Occipital lobe (tissue), 3 donors: ENCODE measurements at places on chromosomes 16 and 17.

DNA sequence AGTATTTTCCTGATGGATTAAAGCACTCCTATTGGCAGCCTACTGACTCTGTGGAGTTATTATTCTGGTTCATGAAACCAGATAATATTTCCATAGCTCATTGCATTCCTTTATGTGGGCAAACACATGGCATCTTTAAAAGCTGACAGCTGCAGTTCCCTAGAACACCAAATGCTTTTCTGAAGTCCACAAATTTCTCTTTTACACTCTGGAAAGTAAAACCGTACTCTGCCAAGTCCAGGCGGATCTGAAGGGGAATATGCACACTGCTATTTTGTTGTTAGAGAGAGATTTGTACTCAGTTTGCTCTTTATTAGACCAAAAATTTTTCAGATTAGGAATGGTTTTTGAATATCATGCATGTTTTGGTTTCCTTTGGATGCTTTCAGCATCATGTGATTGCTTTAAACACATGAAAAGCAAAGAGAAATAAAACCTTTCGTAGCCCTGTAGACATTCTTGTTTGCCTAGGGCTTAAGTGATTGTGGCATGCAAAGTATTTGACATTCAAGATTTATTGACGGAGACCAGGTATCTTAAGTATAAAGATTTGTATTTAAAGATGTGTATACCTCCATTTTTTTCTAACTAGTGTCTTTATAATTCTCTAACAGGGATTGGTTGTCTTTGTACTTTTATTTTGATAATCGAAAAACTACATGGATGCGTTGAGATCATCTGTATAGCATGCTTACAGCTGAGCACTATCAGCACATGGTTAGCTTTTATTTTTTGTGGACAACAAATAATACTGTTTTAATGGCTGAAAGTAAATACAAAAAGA lies 19.5 kb downstream of the SEC14L1 start:
- no peak for DNase-seq

GRCh38 chr17:38434178-38434665 lies 6.0 kb downstream of the ARHGAP23 start:
- DNase-seq = peak; percentile 33

DNA sequence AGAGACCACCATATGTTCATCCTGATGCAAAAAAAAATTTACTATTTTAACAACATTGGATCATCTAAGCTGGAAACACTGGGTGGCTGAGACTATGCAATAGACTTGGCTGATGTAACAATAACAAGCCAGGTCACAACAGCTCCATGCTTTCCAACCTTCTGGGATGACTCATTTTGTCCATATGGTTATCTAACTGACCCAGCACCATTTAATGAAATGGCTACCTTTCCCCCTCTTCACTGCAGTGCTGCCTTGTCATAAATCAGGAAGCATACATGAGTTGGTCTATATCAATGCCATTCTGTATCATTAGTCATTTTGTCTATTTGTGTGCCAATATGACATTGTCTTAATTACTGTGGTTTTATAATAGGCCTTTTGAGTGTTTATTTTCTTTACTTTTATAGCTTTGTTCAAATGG lies 217.6 kb upstream of the KCNJ16 start:
- no peak for DNase-seq

DNA sequence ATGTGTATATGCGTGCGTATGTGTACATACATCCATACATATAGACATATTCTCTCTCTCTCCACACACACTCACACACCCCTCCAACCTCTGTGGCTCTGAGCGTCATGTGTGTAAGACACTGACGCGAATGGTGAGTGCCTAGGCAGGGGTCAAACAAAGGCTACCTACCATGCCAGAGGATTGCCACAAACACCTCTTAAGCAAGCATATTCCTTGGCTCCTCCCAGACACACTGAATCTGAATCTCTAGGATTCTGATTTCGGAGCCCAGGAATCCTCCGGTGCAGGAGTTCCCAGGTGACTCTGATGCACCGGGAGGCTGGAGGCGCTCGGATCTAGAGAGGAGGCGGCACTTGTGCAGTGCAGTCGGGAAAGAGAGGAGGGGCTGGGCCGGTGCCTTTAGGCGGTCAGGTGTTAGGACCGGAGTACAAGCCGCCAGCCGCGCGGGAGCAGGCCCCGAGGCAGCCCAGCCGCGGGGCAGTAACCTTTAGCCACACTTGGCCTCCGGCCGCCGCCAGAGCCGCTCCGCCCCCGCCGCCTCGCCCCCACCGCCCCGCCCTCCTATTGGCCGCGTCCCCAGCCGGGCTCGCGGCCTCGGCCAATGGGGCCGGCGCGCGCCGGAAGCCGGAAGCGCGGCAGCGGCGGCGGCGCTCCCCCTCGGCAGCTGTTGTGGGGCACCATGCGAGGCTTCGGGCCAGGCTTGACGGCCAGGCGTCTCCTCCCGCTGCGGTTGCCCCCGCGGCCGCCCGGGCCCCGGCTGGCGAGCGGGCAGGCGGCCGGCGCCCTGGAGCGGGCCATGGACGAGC lies at the start of gene MLYCD:
Gene MLYCD, plus strand, starts transcription at position 653 of the 809 bp plus-strand sequence. Its CDS starts 30 bp downstream, at position 683.
- peak; percentile 81 for DNase-seq

GRCh38 chr17:79082311-79083190 lies 7.9 kb downstream of the ENGASE start:
- no peak for DNase-seq

DNA sequence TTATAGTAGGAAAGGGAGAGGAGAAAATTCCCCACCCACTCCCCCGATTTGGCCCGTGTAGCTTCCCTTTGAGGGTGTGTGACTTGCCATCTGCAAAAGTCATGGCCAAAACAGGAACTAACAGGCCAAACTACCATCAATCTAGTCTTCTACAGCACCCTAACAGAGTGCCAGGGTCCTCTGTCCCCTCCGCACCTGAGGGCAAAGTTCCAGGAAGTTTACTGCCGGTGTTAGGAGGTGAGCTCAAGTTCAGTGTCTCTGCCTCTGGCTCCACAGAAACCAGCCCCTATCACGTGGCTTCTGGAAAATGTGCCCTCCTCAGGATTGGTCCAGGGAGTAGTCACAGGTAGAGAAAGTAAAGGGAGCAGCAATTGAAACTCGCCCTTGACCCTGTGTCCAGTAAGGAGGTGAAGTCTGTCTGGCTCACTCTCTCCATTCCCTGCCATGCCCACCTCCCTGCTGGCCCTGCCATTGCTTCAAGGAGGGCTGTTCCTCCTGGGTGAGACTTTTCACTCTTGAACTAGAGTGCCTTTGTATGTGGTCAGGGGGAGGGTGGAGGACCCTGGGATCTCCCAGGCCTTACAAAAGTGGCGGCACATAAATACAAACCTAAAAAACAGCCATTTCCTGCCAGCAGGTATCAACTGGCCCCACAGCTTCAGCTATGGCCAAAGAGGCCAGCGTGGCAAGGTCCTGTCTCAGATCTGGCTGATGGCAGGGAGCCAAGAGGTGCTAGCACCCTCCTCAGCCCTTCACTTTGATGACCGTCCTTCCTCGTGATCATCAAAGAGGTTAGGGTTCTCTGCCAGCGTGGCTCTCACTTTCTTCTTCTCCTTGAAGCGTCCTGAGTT lies 5.3 kb downstream of the PRR15L start:
- DNase-seq = no peak

DNA sequence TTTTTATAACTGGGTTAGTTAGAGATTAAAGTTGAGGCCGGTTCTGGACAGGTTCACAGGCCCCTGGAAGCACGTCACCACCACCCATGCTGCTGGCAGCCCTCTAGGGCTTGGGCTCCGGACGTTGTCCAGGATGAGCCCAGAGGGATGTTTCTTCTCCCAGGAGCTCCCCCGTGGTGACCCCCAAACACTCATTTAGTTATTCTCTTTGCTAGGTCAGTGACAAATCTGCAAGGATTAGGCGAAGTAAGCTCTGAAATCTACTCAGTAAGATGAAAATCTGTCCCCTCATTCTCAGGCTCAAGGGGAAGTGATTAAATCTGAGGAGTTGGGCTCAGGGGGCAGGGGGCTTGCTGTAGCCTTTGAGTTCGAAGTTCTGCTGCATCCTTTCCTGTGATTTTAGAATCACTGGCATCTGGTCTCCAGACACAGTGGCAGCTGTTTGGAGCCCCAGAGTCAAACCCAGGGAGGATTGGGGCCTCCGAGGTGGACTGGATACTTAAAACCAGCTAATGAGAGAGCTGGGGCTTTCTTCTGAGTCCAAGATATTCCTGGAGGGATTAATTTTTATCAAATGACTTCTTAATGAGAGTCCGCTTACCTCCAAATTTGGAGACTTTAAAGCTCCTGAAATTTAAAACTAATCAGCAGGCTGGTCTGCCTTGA lies 49.2 kb upstream of the HS3ST2 start:
- DNase-seq = no peak

DNA sequence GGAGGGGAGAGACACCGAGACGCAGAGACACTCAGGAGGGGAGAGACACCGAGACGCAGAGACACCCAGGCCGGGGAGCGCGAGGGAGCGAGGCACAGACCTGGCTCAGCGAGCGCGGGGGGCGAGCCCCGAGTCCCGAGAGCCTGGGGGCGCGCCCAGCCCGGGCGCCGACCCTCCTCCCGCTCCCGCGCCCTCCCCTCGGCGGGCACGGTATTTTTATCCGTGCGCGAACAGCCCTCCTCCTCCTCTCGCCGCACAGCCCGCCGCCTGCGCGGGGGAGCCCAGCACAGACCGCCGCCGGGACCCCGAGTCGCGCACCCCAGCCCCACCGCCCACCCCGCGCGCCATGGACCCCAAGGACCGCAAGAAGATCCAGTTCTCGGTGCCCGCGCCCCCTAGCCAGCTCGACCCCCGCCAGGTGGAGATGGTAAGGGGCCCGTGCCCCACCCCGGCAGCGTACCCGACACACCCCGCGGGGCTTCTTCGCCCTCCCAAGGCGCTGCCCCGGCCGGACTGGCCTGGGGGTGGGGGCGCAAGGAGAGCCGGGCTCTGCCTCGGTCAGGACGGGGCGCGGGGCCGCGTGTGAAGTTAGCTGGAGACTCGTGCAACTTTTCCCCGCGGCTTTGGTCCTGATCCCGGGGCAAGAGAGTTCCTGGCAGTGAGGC lies 427 bp downstream of the PPP1R1B start:
- DNase-seq = no peak

DNA sequence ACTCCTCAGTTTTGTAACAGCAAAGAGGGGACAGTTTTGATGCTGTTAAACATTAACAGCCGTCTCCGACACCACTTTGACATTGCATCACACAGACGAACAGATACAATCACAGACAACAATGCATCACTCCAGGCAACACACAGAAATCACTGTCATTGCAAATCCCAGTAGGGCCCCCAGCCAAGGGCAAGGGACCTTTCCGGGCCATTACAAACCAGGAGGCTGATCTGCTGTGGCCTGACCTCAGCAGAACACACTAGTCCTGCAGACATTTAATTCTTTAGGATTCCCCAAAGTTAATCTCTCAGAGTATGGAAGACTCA lies 136.2 kb upstream of the RCVRN start:
- DNase-seq = no peak

- DNase-seq = no peak
These were observed 534.4 kb upstream of the CDH5 start for GRCh38 chr16:65831903-65832666.

GRCh38 chr16:11909653-11910545 lies 5.9 kb downstream of the GSPT1 start:
- DNase-seq = no peak
